Fibroblast of upper back skin (primary cell): ENCODE measurements at places on chromosomes 6 and 20.

GRCh38 chr6:40112350-40112749 lies 178.1 kb upstream of the MOCS1 start:
- no peak for DNase-seq

GRCh38 chr20:46704714-46705377 lies 4.6 kb upstream of the SLC2A10 start:
- peak; percentile 40 for DNase-seq

- DNase-seq: no peak
Measured at GRCh38 chr20:53808733-53809132, 215.1 kb upstream of the ZNF217 start.

GRCh38 chr6:79776076-79776475 lies 144.9 kb downstream of the SH3BGRL2 start:
- peak; percentile 12 for DNase-seq

- DNase-seq: no peak
Measured at GRCh38 chr20:10076126-10077080, 41.6 kb downstream of the ANKEF1 start.

GRCh38 chr6:313087-313486 lies 20.8 kb downstream of the DUSP22 start:
- no peak for DNase-seq

DNA sequence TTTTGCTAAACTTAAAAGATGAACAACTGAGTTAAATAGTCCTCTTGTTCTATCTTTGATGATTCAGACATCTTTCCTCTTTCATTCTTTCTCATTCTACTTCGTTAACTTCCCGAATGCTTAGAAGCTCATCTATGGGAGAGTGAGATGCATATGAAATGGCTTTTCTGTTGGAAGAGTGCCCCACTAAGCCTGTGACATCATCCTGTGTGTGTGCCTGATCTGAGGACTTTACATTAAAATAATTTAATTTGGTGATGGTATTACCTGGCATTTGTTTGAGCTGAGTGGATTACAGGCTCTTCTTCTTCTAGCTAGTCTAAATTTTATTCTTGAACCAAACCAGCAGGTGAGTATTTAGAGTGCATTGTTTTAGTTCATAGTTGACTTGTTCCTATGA lies 626.5 kb downstream of the QKI start:
- no peak for DNase-seq

GRCh38 chr6:63975699-63976098 lies 340.1 kb downstream of the PHF3 start:
- DNase-seq: no peak

GRCh38 chr6:4270776-4271175 lies 135.4 kb upstream of the ECI2 start:
- peak; percentile 75 for DNase-seq

- DNase-seq: no peak
Measured at GRCh38 chr6:109290143-109290931, 91.9 kb downstream of the CD164 start.
